Right atrium auricular region (tissue), 2 donors: ENCODE measurements at places on chromosomes 11 and 22. TPM values are rescaled to one million over a fixed set of nuclear protein-coding genes. Genes with fewer than 3 reads are reported as not detected.

Gene MYRF
- 7.0 TPM for total RNA-seq

DNA sequence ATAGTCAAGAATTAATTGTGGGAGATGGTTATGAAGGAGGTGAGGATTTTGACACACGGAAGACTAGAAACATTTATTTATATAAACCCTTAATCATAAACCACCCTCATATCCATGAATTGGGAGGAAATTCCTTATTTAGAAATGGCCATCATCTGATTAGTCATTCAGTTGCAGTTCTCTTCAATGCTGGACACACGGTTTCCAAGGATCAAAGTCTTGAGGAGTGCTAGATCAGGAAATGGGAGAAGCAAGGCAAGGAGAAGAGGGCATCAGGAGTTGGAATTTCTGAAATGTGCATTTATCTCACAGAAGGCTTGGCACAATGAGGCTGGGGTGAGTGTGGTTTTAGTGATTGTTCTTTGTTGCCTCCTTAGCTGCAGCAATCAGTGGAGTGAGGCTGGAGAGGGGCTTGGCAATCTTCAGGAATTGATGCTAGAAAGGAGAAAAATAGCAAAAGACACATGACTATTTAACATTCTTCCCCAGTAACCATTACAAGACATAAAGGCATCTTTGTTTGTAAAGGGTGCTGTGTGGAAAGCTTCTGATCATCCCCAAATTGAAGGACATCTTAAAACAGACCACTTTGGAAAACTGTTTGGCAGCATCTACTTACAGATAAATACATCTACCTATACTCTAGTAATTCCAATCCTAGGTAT is 21.6 kb upstream of the GDPD4 start:
- no peak overlapping the region for H3K27ac ChIP-seq
- no peak for DNase-seq

GRCh38 chr11:75593286-75593915 is 31.3 kb downstream of the SERPINH1 start:
- H3K27me3 ChIP-seq, result no peaks in the 10 kb centered on the region
- no peaks in the 10 kb centered on the region for H3K4me1 ChIP-seq
- no peak overlapping the region for H3K27ac ChIP-seq
- no peak overlapping the region for H3K4me3 ChIP-seq
- no peak for DNase-seq
- H3K36me3 ChIP-seq, result no peaks in the 10 kb centered on the region

DNA sequence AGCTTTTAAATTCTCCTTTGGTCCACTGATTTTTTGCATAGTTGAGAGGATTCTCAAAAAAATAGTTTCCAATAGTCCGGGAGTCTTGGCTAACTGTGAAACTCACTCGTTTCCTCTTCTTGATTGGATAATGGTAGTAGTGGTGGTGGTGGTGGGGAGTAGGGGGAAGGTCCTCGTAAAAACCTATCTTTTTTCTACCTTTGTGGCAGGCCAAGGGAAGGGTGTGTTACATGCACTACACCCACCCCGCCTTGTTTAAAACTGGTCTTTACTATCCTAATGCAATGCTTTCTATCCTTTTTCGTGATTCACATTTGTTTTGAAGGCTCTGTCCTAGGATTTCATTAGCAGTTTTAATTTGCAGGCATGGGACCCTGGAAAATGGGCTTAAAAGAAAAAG is 4.8 kb downstream of the TEAD1 start:
- H3K27me3 ChIP-seq, result no peaks in the 10 kb centered on the region
- no peak overlapping the region for H3K4me3 ChIP-seq
- H3K4me1 ChIP-seq, result no peaks in the 10 kb centered on the region
- no peaks in the 10 kb centered on the region for H3K36me3 ChIP-seq
- H3K27ac ChIP-seq, result no peak overlapping the region
- DNase-seq, result no peak

Gene MAPK8IP1
- total RNA-seq, result 7.3 TPM

Gene PAFAH1B2
- 41.1 TPM for total RNA-seq

- H3K36me3 ChIP-seq, result no peaks in the 10 kb centered on the region
- H3K27ac ChIP-seq, result no peak overlapping the region
- no peak overlapping the region for H3K4me3 ChIP-seq
- no peaks in the 10 kb centered on the region for H3K4me1 ChIP-seq
Observed at GRCh38 chr11:116539836-116540418, 232.9 kb downstream of the BUD13 start.

Gene FAU
- total RNA-seq, result 585 TPM

DNA sequence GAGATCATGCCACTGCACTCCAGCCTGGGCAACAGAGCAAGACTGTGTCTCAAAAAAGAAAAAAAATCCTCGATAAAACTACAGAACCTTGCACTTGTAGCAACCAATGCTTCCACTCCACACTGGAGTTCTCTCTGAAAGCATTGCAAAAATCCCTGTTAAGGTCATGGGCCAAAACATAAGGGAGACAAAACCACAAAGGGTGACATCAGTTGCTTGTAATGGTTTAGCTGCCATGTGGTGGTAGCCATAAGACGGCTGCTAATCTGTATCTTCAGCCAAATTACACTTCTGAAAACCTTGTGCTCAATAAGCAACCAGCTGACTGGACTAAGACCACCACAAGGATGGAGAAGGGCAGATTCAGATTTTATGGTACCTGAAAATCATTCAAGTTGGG is 20.6 kb upstream of the TPH1 start:
- no peaks in the 10 kb centered on the region for H3K4me1 ChIP-seq
- H3K36me3 ChIP-seq, result no peaks in the 10 kb centered on the region
- H3K27ac ChIP-seq, result no peak overlapping the region
- H3K27me3 ChIP-seq, result no peaks in the 10 kb centered on the region

DNA sequence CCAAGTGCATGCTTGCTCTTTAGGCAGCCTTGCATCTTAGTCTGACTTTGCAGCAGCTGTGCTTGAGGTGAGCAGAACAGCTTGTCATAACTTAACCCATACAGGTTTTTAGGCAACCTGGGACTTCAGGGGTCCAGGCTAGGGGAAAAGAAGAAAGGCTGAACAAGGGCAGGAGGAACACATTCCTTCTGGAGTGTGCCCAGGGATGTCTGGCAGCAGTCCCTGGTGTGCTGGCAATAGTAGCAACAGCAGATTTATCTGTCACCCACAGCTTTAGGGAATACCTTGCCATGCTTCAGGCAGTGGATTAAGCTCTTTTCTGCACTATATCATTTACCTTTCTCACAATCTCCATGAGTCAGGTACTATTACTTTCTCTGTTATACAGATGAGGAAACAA is 513.0 kb downstream of the RAB38 start:
- H3K36me3 ChIP-seq, result no peaks in the 10 kb centered on the region
- DNase-seq, result no peak
- no peak overlapping the region for H3K27ac ChIP-seq
- H3K27me3 ChIP-seq, result no peaks in the 10 kb centered on the region
- no peak overlapping the region for H3K4me3 ChIP-seq

Gene FGF19
- not detected for total RNA-seq

Gene TREH
- total RNA-seq, result not detected

Gene PTPN5
- total RNA-seq, result 5.3 TPM

DNA sequence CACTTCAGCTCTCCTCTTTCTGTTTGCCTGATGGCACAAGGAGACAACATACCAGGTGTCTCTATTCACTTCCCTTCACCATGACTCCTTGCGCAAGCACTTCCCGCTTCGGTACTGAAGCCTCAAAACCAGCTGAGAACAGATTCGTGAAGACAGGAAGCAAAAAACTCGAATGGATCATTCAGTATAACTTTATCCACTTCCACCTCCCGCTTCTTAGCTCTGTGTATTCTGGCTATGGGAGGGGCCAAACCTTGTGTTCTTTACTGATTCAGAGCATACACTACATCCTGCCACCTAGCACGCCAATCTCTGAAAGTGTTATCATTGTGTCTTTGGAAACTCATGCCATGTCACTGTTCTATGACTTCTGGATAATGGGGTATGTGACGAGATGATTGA is 62.2 kb upstream of the ADA2 start:
- H3K4me1 ChIP-seq, result no peaks in the 10 kb centered on the region
- H3K27ac ChIP-seq, result no peak overlapping the region
- no peak overlapping the region for H3K4me3 ChIP-seq
- H3K36me3 ChIP-seq, result no peaks in the 10 kb centered on the region

- no peak overlapping the region for H3K27ac ChIP-seq
- H3K36me3 ChIP-seq, result peaks cover 100% of the 10 kb centered on the region
- no peak overlapping the region for H3K4me3 ChIP-seq
- no peaks in the 10 kb centered on the region for H3K27me3 ChIP-seq
- DNase-seq, result no peak
- H3K4me1 ChIP-seq, result peaks cover 9% of the 10 kb centered on the region
Observed at GRCh38 chr11:120465921-120466534, 45.5 kb upstream of the GRIK4 start.

Gene PRRG4
- 2.7 TPM for total RNA-seq

GRCh38 chr22:28920757-28921584 is 37.6 kb downstream of the ZNRF3 start:
- no peaks in the 10 kb centered on the region for H3K4me1 ChIP-seq
- H3K27me3 ChIP-seq, result no peaks in the 10 kb centered on the region
- no peak overlapping the region for H3K4me3 ChIP-seq
- DNase-seq, result no peak
- no peaks in the 10 kb centered on the region for H3K36me3 ChIP-seq
- no peak overlapping the region for H3K27ac ChIP-seq

- H3K27ac ChIP-seq, result no peak overlapping the region
- no peaks in the 10 kb centered on the region for H3K4me1 ChIP-seq
- no peak for DNase-seq
- H3K36me3 ChIP-seq, result no peaks in the 10 kb centered on the region
- no peak overlapping the region for H3K4me3 ChIP-seq
- no peaks in the 10 kb centered on the region for H3K27me3 ChIP-seq
Observed at GRCh38 chr22:29149841-29150555, 55.7 kb upstream of the EMID1 start.

DNA sequence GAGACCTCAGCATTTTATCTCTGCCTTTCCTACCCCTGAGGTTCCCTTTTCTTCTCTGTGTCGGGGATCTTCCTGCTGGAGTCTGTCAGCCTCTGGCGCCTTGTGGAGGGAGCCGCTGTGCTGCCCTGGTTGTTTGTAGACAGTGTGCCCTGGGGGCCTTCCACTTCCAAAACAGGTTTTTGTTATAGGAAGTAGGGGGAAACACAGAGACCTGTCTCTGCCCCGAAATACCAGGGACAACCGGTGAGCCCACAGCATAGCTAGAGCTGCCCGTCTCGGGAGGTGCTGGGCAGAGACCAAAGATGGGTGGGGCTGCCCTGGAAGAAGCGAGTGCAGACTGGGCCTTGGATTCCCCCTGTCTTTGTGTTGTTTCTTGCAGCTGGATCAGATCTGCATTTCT is 8.0 kb downstream of the NCAPH2 start:
- no peaks in the 10 kb centered on the region for H3K4me1 ChIP-seq
- H3K36me3 ChIP-seq, result peaks cover 47% of the 10 kb centered on the region
- H3K27me3 ChIP-seq, result no peaks in the 10 kb centered on the region
- no peak overlapping the region for H3K27ac ChIP-seq
- no peak overlapping the region for H3K4me3 ChIP-seq
- DNase-seq, result no peak

DNA sequence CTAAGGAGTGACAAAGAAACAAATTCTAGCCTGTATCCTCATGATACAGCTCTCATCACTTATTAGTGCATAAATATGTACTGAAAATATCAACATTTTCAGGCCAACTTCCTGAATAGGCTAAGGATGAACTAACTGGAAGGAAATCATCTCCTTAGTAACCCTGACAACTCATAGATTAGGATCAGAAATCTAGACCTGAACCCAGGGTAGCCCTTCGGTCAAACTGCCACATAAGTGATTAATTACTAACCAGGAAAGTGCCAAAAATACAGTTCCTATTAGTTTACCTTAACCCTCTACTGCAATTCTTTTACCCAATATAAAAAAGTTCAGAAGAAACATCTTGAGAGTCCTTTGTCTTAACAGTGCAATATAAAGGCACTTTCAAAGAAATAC is 40.0 kb downstream of the AMBRA1 start:
- H3K36me3 ChIP-seq, result no peaks in the 10 kb centered on the region
- H3K27ac ChIP-seq, result peak overlapping the region; percentile 70
- peaks cover 30% of the 10 kb centered on the region for H3K4me1 ChIP-seq
- DNase-seq, result no peak
- no peaks in the 10 kb centered on the region for H3K27me3 ChIP-seq

DNA sequence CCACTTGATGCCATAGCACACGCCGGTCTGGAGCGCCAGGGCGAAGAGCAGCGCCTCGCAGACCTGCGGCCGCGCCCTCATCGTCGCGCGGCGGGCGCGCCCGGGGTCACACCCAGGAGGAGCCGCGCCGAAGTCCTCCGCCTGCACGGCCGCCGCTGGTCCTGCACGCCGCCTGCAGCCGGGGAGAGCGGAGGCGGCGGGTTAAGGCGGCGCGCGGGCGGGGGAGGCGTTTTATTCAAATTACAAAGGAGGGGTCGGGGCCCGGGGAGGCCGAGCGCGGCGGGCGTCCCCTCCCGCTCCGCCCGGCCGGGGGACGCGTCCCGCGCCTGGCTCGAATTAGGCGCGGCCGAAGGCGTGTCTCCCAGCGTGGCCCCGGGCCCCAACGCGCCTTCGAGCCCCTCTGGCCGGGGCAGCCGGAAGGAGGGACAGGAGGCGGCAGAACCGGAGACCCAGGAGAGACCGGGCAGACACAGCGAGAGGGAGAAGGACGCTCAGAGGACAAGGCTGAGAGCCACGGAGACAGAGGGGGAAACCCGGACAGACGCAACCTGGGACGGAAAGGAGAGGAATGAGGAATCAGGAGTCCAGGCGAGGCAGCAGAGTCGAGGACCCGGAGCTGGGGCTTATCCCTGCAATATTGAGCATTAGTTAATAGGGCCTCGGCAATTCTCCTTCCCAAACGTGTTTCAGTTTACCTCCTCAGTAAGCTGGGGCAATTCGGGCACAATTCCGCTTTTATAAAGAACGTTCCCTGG is at the start of gene WNT11:
TSS of gene WNT11 (minus strand) at position 176 of the 755 bp plus-strand sequence. CDS start at position 81, 95 bp downstream.
- H3K4me1 ChIP-seq, result peaks cover 56% of the 10 kb centered on the region
- no peaks in the 10 kb centered on the region for H3K27me3 ChIP-seq
- no peak for DNase-seq
- H3K27ac ChIP-seq, result no peak within 1 kb of the TSS
- no peaks in the 10 kb centered on the region for H3K36me3 ChIP-seq

- no peak for DNase-seq
- no peaks in the 10 kb centered on the region for H3K4me1 ChIP-seq
- H3K36me3 ChIP-seq, result no peaks in the 10 kb centered on the region
- no peak overlapping the region for H3K27ac ChIP-seq
- no peaks in the 10 kb centered on the region for H3K27me3 ChIP-seq
- no peak overlapping the region for H3K4me3 ChIP-seq
Observed at GRCh38 chr11:79458709-79459108, 17.9 kb upstream of the TENM4 start.

- no peaks in the 10 kb centered on the region for H3K36me3 ChIP-seq
- H3K4me3 ChIP-seq, result peak overlapping the region; percentile 11
Observed at GRCh38 chr11:129373489-129373953, 2.1 kb upstream of the BARX2 start.

DNA sequence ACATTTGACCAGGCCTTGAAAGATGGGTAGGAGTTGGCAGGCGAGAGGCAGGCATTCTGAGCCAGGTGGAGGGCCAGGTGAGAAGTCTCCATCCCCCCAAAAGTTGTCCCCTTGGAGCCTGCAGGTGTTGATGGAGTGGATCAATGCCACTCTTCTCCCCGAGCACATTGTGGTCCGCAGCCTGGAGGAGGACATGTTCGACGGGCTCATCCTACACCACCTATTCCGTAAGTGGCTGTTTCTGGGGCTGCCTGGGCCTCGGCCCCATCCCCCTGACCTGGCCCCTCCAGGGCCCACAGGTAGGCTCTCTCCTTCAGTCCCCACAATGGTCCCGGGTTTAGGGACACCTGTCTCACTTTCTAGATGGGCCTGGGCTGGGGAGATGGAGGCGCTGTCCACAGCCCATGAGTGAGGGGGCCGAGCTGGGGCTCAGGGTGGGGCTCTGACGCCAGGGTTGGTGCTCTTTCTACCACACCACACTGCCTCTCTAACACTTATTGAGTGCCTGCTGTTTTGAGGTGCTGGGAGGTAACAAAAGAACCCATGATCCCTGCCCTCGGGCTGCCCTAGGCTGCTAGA is 7.0 kb downstream of the PARVG start:
- no peak for DNase-seq
- no peaks in the 10 kb centered on the region for H3K36me3 ChIP-seq
- H3K4me1 ChIP-seq, result no peaks in the 10 kb centered on the region

Gene PKP3
- 1.0 TPM for total RNA-seq
